Pancreas (tissue), 10 donors: ENCODE measurements at places on chromosomes 12 and 14. TPM values are rescaled to one million over a fixed set of nuclear protein-coding genes. Genes with fewer than 3 reads are reported as not detected.

DNA sequence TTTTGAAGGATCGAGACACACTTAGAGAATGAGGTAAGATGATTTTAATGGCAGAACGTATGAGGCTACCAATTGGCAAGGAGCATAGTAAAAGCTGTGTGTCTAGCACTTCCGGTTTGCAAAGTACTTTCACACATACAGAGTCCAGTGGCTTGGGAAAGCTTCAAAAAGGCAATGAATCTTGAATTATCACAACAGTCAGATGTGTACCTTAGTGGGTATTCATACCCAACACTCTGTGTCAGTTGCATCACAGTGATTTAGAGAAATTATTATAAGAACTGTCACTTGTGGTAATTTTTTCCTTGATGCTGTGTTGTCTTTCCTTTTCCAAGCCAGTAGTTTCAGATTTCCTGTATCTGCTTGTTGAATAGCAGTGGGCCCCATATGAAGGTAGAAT, 424.1 kb downstream of the PCNX1 start:
- H3K4me3 ChIP-seq: no peak overlapping the region
- H3K36me3 ChIP-seq: no peaks in the 10 kb centered on the region
- H3K4me1 ChIP-seq: no peaks in the 10 kb centered on the region

GRCh38 chr12:31324116-31324844, 1.7 kb downstream of the SINHCAF start:
- peak overlapping the region; percentile 79 for H3K4me3 ChIP-seq
- H3K27me3 ChIP-seq: no peaks in the 10 kb centered on the region
- peak overlapping the region; percentile 96 for H3K27ac ChIP-seq
- peaks cover 22% of the 10 kb centered on the region for H3K4me1 ChIP-seq
- DNase-seq: peak; percentile 86

DNA sequence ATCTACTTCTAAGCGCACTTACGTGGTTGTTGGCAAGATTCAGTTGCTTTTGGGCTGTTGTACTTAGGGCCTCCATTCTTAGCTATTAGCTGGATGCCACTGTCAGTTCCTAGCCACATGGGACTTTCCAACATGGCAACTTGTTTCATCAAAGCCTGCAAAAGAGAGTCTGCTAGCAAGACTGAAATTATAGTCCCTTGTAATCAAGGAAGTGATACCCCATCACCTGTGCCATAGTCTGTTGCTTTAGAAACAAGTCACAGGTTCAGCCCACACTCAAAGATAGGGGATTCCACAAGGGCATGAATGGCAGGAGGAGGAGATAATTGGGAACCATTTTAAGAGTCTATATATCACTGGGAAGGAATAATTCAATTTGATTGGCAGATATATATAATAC, 27.1 kb upstream of the SLC17A8 start:
- no peaks in the 10 kb centered on the region for H3K36me3 ChIP-seq
- H3K4me1 ChIP-seq: no peaks in the 10 kb centered on the region
- no peak overlapping the region for H3K4me3 ChIP-seq
- DNase-seq: no peak
- no peak overlapping the region for H3K27ac ChIP-seq

TTC6 gene
- under 0.01 TPM for polyA plus RNA-seq

DNA sequence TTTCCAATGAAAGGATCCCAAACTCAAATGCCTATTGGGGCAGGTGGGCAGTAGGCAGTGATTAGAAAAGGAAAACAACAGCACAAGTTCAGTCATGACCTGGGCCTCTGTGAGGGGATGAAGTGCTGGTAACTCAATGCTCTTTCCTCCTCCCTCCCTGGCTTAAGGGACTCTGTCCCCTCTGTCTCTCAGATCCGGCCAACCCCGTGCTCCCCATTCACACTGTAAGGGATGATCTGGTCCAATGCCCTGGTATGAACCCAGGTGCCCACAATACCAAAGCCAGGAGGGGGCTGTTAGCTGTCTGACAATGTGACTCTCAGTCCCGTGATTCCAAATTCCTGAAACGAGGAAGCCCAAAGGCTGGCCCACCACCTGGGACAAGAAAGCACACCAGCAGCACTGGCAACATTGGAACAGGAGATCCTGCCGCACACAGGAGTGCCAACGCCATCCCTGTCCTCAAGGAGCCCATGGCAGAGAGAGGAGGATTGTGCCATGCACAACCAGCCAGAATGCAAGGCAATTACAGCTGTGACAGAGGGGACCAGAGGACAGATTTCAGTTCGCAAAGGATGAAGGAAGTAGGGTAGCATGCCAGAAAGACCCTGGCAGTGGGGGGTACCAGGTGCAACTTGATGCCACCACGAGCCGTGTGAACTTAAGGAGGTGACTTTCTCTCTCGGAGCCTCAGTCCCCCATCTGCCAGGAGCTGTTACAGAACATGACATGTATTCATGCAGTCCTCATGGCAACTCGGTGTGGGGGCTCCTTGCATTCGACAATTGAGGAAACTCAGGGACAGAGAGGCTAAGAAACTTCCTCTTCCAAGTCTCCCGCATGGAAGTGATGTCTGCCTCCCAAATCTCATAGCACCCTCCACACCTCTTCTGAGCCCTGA, 37.6 kb downstream of the SERPINA3 start:
- H3K36me3 ChIP-seq: no peaks in the 10 kb centered on the region
- H3K4me3 ChIP-seq: no peak overlapping the region
- DNase-seq: no peak
- no peaks in the 10 kb centered on the region for H3K27me3 ChIP-seq
- no peak overlapping the region for H3K27ac ChIP-seq

RPL10L gene
- polyA plus RNA-seq: not detected

GRCh38 chr14:88612981-88613380, 50.1 kb downstream of the ZC3H14 start:
- DNase-seq: no peak
- H3K36me3 ChIP-seq: peaks cover 16% of the 10 kb centered on the region
- H3K27ac ChIP-seq: no peak overlapping the region

DNA sequence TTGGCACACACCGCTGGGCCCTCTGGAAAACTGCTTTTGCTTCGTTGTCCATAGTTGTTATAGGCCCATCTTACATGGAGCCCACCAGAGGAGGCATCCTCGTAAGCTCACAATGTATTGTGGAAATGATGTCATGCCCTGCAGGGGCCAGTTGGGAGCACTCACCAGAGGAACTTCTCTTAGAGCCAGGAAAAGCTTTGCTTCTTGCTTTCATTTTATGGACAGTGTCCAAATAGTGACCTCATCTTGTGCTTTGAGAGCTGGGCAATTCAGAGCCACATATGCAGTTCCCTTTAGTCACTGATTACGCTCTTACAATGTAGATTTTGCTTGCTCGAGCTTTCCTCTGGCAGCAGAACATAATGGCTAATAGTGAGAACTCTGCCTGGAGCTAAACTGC, 275.6 kb downstream of the AACS start:
- H3K4me1 ChIP-seq: no peaks in the 10 kb centered on the region
- no peaks in the 10 kb centered on the region for H3K36me3 ChIP-seq
- no peak overlapping the region for H3K27ac ChIP-seq
- peaks cover 3% of the 10 kb centered on the region for H3K27me3 ChIP-seq

- H3K27ac ChIP-seq: no peak overlapping the region
- H3K4me1 ChIP-seq: peaks cover 7% of the 10 kb centered on the region
- DNase-seq: no peak
- no peak overlapping the region for H3K4me3 ChIP-seq
- H3K36me3 ChIP-seq: no peaks in the 10 kb centered on the region
Observed at GRCh38 chr12:52254965-52255751, 19.3 kb upstream of the KRT86 start.

MYRFL gene
- 2.3 TPM for polyA plus RNA-seq

OAS1 gene
- 4.0 TPM for polyA plus RNA-seq

- peak; percentile 15 for DNase-seq
- no peak overlapping the region for H3K27ac ChIP-seq
- no peak overlapping the region for H3K4me3 ChIP-seq
Observed at GRCh38 chr12:92244036-92244435, 98.4 kb upstream of the BTG1 start.

DNA sequence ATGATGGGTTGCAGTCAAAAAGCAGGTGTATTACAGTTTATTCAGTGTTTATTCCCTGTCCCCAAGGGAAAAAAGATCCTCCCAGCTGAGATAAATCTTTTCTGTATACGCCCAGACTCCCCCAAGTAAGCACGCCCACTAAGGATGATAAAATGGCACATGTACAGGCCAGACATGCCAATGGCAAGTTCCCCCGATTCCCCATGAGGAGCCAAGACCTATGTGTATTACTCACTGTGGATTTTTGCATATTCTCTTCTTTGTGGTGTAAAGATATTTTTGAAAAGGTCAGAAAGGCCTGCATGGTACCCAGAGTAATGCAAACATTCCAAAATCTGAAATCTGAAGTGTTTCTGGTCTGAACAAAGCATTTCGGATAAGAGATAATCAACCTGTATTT, 22.2 kb downstream of the NR2C1 start:
- no peaks in the 10 kb centered on the region for H3K27me3 ChIP-seq
- no peaks in the 10 kb centered on the region for H3K4me1 ChIP-seq
- no peak overlapping the region for H3K27ac ChIP-seq
- H3K36me3 ChIP-seq: peaks cover 31% of the 10 kb centered on the region
- DNase-seq: no peak
- no peak overlapping the region for H3K4me3 ChIP-seq

OR6J1 gene
- polyA plus RNA-seq: 0.05 TPM

- no peaks in the 10 kb centered on the region for H3K4me1 ChIP-seq
- DNase-seq: no peak
Observed at GRCh38 chr14:26554069-26554772, 43.6 kb downstream of the NOVA1 start.

DNA sequence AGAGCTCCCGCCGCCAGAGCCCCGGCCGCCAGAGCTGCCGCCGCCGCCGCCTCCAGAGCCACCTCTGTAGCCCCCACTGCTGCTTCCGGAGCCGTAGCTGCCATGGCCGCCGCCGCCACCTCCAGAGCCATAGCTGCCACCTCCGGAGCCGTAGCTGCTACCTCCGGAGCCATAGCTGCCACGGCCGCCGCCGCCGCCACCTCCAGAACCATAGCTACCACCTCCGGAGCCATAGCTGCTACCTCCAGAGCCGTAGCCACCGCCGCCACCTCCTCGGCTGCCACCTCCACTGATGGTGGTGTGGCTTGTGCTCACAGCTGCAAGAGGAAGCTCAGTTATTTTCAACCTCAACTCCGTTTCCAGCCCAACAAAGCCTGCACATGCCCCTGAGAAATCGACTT, 4.9 kb downstream of the KRT1 start:
- H3K4me1 ChIP-seq: no peaks in the 10 kb centered on the region
- DNase-seq: no peak
- H3K36me3 ChIP-seq: no peaks in the 10 kb centered on the region
- H3K27ac ChIP-seq: no peak overlapping the region

GRCh38 chr14:105325716-105326567, 11.4 kb downstream of the PACS2 start:
- no peaks in the 10 kb centered on the region for H3K27me3 ChIP-seq
- no peak overlapping the region for H3K4me3 ChIP-seq
- no peak overlapping the region for H3K27ac ChIP-seq

DNA sequence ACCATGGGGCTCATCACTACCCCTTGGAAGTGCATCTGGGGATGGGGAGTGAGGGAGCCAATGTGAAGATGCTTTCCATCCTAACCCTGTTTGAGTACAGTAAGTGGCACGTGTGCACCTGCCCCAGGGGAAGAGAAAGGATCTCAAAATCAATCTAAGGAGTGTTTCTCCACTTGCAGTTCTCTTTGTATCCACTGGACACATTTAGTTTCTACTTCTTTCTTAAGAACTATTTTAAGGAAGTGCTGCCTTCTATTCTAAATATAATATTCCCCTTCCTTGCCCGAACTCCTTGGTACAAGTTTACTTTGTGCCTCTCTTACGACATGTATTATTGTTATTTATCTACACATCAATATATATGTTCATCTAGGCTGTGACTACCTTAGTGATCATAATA, 73.8 kb downstream of the TTC6 start:
- no peak overlapping the region for H3K27ac ChIP-seq
- no peaks in the 10 kb centered on the region for H3K4me1 ChIP-seq
- DNase-seq: no peak

PHLDA1 gene
- polyA plus RNA-seq: 2.9 TPM

SERPINA12 gene
- not detected for polyA plus RNA-seq

- DNase-seq: no peak
- H3K4me1 ChIP-seq: peaks cover 11% of the 10 kb centered on the region
- H3K4me3 ChIP-seq: no peak overlapping the region
- H3K27ac ChIP-seq: no peak overlapping the region
- H3K27me3 ChIP-seq: no peaks in the 10 kb centered on the region
Observed at GRCh38 chr14:23937203-23937602, 16.4 kb upstream of the DHRS4 start.

DNA sequence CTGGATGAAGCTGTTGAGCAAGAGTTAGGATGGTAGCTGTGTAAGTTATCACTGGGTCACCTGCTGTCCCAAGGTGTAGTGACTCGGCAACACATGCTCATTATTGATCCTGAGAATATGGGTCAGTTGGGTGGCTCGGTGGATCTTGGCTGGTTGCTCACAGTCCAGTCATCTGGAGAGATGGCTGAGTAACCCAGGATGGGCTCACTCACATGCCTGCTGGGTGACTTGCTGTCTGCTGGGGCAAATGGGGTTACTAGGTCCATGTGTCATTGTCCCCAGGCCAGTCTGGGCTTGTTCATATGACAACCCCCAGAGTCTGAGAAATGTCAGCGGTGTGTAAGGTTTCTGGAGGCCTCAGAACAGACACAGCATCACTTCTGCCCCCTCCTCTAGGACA, 69.5 kb downstream of the SLC15A4 start:
- no peaks in the 10 kb centered on the region for H3K27me3 ChIP-seq
- H3K4me3 ChIP-seq: no peak overlapping the region
- no peaks in the 10 kb centered on the region for H3K36me3 ChIP-seq
- H3K4me1 ChIP-seq: no peaks in the 10 kb centered on the region
- no peak for DNase-seq
